ENCODE measurements at places on chromosomes 11 and 22.
A peak's percentile ranks its signal among the peaks of the same experiment; 100 is the strongest.

GRCh38 chr11:95363164-95363563 is 132.2 kb upstream of the SESN3 start:
- DNase-seq, result no peak

- DNase-seq, result no peak
Measured at GRCh38 chr22:35476341-35476740, 64.3 kb upstream of the RASD2 start.

DNA sequence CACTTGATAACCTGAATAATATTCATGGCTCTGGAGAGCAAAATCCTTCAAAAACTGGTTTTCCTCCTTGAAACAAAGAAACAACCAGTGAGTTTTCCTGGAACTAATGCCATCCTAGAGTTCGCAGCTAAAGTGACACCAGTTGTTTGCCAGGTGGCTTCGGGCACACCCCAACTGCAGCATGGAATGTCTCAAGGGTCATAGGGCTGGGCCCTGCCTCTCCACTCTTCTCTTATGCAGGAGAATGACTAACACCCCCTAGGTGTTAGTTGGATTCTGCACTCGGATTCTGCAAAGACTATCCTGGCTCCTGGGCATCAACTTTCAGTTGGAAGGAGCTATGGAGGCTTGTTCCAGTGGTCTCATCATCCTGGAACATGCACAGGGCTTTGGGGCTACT is 98.8 kb downstream of the KIRREL3 start:
- DNase-seq, result no peak

DNA sequence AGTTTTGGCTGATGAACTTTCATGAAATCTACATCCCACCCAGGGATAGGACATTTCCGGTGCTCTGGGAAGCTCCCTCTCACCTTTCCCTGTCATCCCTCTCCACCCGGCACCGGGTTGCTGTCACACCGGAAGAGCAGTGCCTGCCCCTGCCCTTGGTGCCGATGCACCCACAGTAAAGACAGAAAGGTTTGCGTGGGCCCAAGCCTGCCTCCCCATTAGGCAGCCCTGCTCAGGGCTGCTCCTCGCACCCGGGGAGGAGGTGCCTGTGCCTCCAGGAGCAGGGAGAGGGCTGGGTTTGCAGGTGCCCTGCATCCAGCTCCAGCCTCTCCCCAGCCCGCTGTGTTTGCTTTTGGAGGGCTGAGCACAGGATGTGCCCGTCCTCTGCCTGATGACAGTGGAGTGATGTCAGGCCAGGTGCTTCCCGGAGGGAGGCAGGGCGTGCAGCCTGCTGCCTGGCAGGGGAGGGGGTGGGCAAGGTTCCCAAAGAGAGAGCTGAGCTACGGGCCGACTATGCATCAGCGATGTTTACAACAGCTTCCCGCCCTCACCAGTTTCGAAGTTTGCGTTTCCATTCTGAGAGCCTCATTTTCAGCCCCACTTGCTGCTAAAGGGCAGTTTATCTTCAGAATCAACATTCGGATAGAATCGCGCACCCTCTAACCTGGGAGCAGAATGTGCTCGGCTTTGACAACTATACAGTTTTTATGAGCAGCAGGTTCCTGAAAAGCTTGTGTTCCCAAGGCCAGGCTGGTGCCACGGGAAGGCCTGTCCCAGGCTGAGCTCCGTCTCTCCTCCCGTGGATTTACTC is 83.2 kb upstream of the CLDN5 start:
- peak; percentile 81 for DNase-seq

GRCh38 chr11:43868852-43869567 is 11.6 kb upstream of the ALKBH3 start:
- DNase-seq, result peak; percentile 54

GRCh38 chr11:86142170-86142569 is 73.3 kb upstream of the PICALM start:
- no peak for DNase-seq

GRCh38 chr11:130383344-130384211 is 44.8 kb downstream of the ADAMTS8 start:
- DNase-seq, result no peak

GRCh38 chr11:1218788-1219445 is 3.9 kb upstream of the MUC5B start:
- DNase-seq, result no peak

GRCh38 chr11:83642500-83642899 is 356.3 kb upstream of the CCDC90B start:
- DNase-seq, result no peak

GRCh38 chr22:32327596-32328171 is 30.0 kb upstream of the RFPL3 start:
- DNase-seq, result no peak

- DNase-seq, result no peak
Measured at GRCh38 chr11:16871368-16871767, 132.9 kb downstream of the C11orf58 start.

DNA sequence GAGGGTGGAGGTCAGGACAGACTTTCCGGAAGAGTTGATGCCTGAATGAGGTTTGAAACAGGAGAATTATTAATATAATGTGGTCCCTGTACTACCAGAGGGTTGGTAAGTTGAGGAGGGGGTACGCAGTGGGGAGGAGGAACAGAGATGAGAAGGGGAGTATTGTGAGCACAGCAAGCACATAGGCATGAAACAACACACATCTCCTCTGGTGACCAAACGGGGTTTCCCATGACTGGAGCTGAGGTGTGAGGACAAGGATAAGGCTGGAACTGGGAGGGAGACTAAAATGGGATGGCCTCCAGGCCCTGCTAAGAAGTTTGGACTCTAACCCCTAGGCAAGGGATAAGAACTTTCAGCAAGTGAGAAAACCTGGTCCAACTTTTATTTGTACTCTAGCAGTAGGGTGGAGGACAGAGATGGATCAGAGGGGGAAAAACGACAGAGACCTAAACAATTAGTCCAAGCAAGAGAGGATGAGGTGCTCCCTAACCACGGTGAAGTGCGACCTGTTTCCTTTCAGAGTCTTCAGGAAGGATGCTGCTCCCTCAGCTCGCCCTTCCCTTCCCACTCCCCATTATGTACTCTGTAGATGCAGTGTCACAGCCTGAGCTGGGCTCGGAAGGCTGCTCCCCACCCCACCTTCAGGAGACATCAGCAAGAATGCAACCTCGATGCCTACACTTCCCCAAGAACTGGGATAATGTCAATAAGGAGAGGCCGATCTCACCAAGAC is 59.2 kb downstream of the BTG4 start:
- no peak for DNase-seq

- peak; percentile 69 for DNase-seq
Measured at GRCh38 chr11:113532697-113533424, 57.7 kb upstream of the DRD2 start.

DNA sequence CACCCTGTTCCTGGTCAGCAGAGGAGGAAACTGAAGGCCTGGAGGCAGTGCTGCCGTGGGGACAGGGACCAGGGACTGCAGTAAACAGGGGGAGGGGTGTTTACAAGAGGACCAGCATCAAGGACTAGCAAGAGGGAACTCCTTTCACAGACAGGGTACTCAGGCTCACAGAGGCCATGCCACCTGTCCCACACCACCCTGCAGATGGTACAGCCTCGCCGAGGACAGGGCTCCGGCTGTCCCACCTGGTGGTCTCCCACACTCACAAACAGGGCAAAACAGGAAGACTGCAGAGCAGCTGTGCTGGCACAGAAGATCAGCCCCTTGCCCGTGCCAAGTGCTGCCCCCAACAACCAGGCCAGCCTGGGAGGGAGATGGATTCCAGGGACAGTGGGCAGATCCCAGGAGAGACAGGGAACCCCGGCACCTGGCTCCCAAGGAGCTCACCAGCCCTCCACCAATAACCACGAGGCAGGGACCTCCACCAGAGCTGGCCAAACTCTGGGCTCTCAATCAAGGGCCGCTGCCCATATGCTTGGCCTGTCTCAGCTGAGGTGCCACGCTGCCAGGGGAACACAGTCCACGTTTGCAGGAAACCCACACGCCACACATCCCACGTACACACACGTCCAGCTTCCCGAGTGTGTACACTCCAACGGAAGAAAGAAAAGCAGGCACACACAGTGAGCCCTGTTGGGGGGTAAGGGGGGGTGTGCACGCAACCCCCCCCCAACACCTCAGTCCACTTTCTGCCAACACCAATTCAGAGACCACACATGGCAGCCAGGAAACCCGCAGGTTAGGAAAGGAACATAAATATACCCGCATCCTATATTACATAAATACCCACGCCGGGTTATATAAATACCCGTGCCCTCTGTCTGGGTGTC is 2.1 kb downstream of the CSNK1E start:
- DNase-seq, result peak; percentile 26

GRCh38 chr22:35742342-35743100 is 24.8 kb downstream of the APOL5 start:
- no peak for DNase-seq

DNA sequence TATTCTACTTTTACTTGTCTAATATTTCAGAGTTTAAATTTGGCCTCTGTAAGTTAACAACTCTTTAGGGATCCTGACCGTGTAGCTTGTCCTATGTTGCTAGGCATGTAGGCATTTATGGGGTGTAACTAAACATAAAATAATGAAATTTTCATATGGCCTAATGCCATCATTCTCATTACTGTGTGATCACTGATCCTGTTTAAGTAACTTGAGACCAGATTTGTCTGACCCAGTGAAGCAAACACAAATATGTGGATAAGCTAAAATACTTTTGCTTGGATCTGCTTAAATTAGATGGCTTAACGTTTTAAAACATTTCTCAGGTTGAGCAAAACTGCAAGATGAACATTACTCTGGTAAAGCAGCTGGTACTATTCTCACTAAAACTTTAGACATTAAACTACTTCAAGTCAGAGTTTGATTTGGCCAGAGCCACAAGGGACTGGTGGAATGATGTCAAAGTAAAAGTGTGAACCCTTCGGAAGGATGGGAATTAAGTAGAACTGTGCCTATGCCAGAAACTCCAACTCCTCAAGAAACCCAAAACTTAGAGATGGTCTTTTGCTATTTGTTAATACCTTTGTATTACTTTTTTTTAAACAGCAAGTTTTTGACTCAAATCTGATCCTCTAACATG is 12.5 kb downstream of the QSER1 start:
- DNase-seq, result no peak

GRCh38 chr11:84580428-84580827 is 1046.7 kb downstream of the DLG2 start:
- DNase-seq, result no peak

- no peak for DNase-seq
Measured at GRCh38 chr22:34587357-34588356, 478.3 kb upstream of the ISX start.

DNA sequence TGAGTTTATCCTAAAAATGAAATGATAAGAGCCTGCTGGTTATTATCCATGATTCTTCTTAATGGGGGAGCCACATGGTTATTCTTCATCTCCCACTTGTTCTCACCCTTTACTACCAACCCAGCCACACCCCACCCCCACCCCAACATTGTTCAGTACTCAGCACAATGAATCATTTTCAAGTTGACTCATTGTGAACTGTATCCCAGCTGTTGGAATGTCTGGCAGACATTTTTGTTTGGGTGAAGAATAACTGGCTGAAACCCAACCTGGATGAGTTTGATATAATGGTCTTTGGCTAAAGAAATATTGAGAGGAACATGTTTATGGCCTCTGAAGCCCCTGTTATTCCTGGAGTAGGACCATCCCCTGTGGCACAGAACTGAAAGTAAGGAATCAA is 136.2 kb downstream of the ELP4 start:
- DNase-seq, result no peak

GRCh38 chr11:76265771-76266241 is 59.5 kb upstream of the WNT11 start:
- no peak for DNase-seq

GRCh38 chr11:122131126-122131525 is 15.1 kb upstream of the BLID start:
- no peak for DNase-seq

GRCh38 chr11:112694813-112695212 is 266.4 kb upstream of the NCAM1 start:
- no peak for DNase-seq

DNA sequence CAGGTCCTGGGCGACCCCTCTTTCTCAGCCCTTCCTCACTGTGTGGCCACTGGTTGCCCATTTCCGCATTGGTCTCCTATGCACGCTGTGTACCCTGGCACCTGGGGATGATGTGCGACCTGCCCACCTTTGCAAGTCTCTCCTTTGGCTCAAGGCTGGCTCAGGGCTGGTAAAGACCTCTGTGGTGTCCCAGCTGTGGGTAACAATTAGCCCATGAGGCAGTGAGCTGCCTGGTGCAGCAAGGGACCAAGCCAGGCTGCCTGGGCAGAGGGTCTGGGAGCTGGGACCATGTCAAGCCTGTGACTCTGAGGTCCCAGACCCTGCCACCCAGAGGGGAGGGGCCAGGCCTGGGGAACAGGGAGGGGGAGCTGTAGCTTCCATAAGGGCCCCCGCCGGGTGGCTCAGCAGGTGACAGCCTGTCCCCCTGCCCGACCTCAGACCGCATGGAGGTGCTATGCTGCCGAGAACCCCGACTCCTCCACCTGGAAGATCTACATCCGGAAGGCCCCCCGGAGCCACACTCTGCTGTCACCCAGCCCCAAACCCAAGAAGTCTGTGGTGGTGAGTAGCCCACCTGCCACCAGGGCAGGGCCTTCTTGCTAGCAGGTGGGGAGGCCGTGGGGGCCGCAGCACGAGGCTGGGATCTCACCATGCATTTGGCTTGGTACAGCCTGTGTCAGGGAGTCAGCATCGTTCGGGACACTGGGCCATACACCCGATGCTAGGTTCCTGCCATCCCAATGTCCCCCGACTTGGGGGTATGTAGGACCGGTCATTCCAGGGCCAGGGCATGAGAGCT is 112.5 kb downstream of the KCNQ1OT1 start:
- peak; percentile 3 for DNase-seq

DNA sequence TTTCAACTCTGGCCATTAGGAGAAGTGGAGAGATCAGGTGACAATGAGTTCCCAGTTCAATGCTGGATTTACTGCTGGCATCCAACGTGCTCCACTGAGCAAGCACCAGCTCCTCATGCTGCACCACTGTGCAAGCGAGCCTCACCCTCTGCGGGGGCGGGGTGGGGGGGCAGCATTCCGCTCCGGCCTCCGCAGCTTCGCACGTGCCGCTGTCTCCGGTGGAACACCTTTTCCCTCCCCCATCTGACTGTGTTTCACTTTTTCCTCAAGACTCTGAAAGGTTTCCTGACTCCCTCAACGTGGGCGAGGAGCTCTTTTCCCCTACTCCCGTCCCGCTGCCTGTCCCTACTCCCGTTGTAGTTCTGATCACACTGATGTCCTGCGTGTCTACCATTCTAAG is 835 bp upstream of the RHOD start:
- peak; percentile 24 for DNase-seq

DNA sequence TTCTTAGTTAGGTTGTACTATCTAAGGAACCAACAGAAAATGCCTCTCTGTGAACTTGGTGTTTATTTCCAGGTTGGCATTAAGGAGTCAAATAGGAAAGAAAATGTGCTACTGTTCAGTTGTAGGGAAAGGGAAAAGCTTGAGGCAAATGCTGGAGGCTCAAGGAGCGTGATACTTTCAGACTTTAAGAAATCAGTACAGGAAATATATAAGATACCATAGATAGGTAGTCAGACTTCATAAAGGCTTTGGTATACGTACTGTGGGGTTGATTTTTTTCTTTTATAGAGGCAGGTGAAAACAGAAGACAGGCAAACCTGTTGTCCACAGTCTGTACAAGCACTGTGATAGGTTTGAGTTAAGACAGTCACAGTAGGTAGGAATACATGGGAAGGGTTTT is 30.8 kb downstream of the EP300 start:
- DNase-seq, result no peak

GRCh38 chr22:32849501-32849900 is 48.0 kb downstream of the TIMP3 start:
- DNase-seq, result no peak

- no peak for DNase-seq
Measured at GRCh38 chr11:46736615-46737014, 17.6 kb downstream of the F2 start.
